Activated CD4-positive, alpha-beta T cell treated with anti-CD3 and anti-CD28 coated beads, Interleukin-2, amount 50 U/mL, for 24 hours (primary cell): ENCODE measurements at places on chromosomes 6 and 20.

- no peak for DNase-seq
Observed at GRCh38 chr6:13874191-13874549, 50.6 kb upstream of the RNF182 start.

DNA sequence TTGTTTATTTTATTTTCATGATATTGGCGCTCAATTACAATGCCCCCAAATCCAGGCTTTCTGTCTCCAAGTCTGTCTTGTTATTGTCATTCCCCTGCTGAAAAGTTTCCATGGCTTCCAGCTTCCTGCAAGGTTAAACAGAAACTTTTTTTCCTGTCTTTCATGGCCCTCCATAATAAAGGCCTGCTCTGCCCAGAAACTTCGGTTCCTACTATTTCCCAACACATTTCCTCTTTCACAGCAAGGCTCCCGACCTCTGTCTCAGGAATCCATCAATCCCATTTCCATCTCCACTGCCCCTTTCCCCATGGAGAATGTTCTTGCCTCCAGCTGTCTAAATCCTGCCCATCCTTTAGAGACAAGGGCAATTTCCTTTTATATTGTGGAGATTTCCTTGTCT lies 365.2 kb upstream of the JARID2 start:
- no peak for DNase-seq

GRCh38 chr6:6556738-6557503 lies 31.6 kb upstream of the LY86 start:
- peak; percentile 27 for DNase-seq

GRCh38 chr6:119312875-119313338 lies 36.7 kb downstream of the MAN1A1 start:
- DNase-seq = peak; percentile 11

GRCh38 chr6:148915810-148916209 lies 169.0 kb downstream of the UST start:
- no peak for DNase-seq

- DNase-seq = no peak
Observed at GRCh38 chr6:147950623-147950987, 392.0 kb upstream of the SASH1 start.
